ENCODE measurements at places on chromosomes 4 and X.
A peak's percentile ranks its signal among the peaks of the same experiment; 100 is the strongest.

DNA sequence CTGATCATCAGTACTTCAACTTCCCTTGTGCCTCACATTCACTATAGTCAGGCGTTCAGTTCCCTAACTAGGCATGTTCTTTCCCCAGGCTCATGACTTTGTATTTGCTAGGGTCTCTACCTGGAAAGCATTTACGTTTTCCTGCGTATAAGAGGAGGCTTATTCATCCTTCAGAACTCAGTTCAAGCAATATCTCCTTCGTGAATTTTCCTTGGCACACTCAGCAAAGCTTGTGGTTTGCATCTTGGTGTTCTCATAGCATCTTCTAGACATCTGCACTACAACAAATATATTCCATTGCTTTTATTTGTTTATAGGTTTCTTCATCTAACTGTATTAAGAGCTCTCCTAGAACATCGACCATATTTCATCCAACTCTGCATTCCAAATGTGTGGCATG, 2.6 kb downstream of the CXCL6 start:
- DNase-seq = no peak

DNA sequence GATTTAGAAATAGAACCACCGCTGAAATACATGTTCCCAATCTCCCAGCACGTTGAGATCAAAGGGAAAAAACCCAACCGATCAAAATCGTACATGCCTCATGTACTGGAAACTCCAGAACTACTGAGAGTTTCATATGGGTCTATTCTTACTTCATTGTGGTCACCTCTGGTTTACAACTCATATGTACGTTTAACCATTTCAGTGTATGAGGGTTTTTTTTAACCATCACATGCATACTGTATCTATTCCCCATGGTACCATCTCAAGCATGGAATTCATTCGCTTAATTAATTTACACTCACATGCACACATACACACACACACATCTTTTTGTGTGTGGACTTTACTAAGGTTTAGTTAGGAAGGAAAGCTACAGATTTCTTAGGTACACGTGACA, 46.0 kb upstream of the CLNK start:
- DNase-seq = no peak

GRCh38 chr4:125620066-125620860, 305.5 kb downstream of the FAT4 start:
- peak; percentile 60 for DNase-seq

DNA sequence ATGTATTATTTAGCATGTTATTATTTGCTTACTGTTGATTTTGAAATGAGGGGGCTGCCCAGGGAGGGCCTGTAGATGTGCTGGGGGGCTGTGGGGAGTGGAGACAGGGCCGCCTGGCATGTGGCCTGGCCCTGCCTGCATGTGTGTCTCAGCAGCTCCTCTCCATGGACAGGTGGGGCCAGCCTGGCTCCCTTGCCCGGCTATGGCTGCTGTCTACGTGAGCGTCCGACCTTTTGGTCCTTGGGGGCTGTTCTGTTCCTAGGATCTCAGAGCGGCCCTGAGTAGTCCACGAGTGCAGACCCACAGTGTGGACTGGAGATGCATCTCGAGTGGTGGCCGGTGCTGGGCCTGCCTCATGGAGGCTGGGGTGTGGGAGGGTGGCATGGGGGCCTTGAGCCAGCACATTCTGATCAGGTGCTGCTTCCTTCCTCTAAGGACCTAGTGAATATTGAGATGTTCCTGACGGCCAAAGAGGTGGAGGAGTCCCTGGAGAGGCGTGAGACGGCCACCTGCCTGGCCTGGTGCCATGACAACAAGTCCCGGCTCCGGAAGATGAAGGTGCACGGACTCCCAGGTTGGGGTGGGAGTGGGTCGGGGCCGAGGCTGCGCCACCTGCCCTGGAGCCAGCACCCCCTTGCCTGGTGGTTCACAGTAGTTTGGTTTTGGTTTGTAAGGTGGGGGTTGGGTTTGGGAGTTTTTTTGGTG, 24.9 kb upstream of the UVSSA start:
- no peak for DNase-seq

DNA sequence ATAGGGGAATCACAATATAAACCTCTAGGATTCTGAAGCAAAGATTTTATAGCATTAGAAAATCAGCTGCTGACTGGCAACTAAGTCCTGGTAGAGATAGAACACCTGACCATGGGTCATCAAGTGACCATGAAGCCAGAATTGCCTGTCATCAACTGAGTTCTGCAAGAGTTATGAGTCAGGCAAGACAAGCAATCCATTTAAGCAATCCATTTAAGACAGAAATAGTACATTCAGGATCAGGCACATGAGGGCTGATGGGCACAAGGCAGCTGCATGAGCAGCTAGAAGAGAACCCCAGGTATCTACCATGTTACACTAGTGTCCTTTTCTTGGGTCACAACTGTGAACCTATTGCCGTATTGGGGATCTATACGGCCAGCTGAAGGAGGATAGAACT, 98.9 kb downstream of the SPRY1 start:
- DNase-seq = no peak

- DNase-seq = no peak
Measured at GRCh38 chr4:98639108-98639507, 19.3 kb downstream of the TSPAN5 start.
